ENCODE measurements at places on chromosomes 16 and 17.

DNA sequence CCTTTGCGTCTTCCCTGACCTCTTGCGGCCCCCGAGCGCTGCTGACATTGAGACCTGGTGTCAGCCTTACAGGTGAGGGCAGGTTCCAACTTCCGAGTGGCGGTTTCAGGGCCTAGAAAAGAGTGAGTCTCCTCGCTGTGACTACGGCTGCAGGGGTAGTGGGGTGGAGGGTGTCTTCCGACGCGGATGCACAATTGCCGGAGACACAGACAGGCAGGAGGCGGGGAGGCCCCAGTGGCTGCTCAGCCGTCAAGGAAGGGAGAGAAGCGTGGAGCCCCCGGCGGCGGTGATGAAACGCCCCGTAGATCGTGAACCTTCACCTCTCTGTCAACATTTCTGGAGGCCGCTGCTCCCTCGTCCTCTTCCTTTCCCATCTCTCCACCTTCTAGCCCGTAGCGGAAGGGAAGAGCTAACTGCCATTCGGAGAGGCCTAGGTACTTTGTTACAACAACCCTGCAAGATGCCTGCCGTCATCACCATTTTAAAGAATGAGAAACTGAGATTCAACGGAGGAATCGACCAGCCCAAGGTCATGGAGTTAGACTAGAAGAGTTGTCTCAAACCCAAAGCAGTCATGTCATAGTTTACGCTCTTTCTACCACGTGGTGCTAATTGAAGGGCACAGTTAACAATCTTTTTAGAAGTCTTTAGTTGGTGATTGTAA, 485 bp downstream of the DNAJA3 start:
- DNase-seq: no peak

- no peak for DNase-seq
Observed at GRCh38 chr16:74999219-74999608, 390 bp downstream of the ZNRF1 start.

GRCh38 chr17:62689441-62690167, 62.1 kb downstream of the MRC2 start:
- DNase-seq: no peak

DNA sequence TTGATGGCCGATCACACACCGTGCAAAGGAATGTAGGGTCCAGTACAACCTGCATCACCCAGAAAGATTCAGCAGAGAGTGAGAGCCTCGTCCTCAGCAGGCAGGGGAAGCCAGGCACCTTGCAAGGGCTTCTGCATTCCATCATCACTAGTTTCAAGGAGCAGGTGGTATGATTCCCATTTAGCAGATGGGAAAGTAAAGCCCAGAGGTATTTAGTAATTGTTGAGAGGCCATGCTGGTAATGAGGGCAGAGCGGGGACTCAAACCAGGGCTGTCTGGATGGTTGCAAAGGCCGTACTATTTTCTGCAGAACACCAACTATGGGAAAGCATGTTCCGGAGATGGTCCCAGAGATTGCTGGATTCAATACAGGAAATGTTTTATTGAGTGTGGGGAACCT, 65.8 kb upstream of the MRTFB start:
- DNase-seq: no peak

GRCh38 chr17:39772987-39773934, 35.5 kb downstream of the GRB7 start:
- no peak for DNase-seq

DNA sequence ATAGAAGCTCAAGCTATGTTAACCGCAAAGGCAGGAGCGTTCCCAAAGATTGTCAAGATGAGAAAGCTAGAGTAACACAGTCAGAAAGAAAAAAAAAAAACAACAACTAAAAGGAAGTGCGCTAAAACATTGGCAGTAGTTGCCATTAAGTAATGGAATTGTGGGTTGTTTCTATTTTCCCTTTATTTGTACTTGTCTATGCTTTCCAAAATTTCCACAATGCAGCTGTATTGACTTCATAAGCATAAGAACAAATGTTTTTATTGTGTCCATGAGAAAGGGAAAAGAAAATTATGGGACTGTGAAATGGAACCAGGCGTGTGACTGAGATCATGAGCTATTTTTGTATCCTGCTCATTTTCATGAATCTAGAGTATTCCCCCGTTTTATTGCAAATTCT, 153.4 kb downstream of the TMEM114 start:
- no peak for DNase-seq

DNA sequence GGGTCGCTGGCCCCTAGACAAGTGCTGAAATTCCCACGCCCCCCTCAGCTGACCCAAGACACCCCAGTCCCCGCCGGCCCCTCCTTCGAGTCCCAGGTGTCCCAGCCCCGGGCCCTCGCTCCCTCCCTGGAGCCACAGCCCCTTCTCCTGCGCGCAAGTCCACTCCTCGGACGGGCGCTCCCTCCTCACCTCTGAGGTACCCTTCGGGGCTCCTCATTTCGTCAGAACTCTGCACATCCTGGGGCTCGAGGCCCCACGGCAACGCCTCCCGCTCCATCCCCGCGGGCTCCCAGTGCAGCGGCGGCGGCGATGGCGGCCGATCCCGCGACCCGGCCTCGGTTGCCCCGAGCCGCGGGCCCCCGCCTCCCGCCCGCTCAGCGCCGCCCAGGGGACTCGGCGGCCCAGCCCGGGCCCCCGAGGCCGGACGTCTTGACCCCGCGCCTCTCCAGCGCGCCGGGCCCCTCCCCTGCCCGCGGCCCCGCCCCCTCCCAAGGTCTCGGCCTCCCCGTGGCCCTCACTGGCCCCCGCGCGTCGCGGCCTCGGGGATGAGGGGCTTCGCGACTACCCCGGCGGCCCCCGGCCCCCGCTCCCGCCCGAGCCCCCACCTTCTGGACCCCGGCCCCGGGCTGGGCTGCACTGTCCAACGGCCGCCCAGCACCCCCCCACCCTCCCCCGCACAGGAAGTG, at the start of gene ZNF768:
Gene ZNF768, minus strand, starts transcription at position 430 of the 686 bp plus-strand sequence. Its CDS starts 153 bp downstream, at position 277.
- no peak for DNase-seq

DNA sequence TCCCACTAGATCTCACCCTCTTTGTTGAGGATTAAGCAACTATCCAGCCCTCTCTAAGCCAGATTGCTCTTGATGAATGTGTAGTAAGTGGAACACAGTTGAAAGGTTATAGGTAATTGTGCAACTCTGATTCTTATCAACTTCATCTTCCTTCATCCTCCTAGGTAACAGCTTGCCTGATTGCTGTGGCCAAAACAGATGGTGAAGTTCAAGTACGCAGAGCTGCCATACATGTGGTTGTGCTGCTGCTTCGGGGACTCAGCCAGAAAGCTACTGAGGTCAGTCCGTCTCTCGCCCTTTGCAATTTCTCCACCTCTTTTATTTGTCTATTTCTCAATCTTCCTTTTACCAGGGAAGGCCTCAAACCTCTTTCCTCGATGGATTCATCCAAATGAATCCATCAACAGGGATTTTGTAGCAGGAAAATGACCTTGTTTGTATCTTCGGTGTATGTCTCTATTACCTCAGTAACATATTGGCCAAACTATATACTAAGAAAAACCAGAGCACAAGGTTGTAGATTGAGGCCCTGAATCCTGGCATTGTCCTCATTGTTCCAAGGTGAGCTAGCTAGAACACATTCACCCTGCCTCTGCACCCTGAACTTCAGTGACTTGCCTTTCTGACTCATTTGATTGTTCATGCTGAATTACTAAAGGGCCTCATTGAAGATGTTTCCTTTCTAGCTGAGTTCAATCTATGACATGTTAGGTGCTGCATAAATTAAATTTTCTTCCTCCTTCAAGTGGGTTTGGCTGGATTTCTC, 65.1 kb upstream of the HAS3 start:
- no peak for DNase-seq
